CD4-positive, alpha-beta T cell treated with Interleukin-4 for 4 hours (primary cell): ENCODE measurements at places on chromosomes 12 and 14.
A peak's percentile ranks its signal among the peaks of the same experiment; 100 is the strongest.

DNA sequence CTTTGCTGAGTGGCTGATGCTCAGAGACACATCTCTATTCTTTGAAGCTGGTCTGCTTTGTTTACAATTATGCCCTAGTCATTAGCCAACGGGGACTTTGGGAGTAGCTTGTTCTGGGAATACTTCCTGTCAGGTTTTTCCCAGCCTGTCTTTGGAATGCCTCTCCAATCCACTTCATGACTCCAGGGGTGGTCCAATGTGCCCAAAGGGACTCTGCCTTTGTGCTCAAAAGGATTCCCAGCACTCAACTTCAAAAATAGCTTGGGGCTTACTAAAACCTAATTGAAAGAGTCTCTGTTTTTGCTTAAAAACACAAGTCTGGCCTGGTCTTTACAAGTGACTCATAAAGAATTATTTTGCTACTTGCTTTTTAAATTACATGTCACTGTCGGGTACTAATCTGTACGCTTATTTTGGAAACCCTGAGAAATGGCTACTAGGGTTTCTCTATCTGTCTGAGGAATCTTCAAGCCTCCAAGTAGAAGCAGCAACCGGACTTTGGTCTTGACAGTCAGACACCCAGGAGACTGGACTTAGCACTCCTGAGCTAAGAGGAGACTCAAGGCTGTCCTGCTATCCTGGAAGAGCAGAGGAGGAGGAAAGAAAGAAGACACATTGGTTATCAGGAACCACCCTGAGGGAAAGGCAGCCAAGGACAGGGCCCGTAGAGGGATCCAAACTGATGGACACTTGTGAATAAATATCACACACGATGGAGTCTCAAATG is 20.7 kb downstream of the PHLDA1 start:
- DNase-seq: no peak

GRCh38 chr12:120249266-120249874 is 16.2 kb downstream of the PXN start:
- no peak for DNase-seq

GRCh38 chr14:36767603-36768281 is 106.1 kb downstream of the PAX9 start:
- no peak for DNase-seq

- DNase-seq: no peak
These were observed 27.4 kb downstream of the ABCD4 start for GRCh38 chr14:74275241-74275841.

DNA sequence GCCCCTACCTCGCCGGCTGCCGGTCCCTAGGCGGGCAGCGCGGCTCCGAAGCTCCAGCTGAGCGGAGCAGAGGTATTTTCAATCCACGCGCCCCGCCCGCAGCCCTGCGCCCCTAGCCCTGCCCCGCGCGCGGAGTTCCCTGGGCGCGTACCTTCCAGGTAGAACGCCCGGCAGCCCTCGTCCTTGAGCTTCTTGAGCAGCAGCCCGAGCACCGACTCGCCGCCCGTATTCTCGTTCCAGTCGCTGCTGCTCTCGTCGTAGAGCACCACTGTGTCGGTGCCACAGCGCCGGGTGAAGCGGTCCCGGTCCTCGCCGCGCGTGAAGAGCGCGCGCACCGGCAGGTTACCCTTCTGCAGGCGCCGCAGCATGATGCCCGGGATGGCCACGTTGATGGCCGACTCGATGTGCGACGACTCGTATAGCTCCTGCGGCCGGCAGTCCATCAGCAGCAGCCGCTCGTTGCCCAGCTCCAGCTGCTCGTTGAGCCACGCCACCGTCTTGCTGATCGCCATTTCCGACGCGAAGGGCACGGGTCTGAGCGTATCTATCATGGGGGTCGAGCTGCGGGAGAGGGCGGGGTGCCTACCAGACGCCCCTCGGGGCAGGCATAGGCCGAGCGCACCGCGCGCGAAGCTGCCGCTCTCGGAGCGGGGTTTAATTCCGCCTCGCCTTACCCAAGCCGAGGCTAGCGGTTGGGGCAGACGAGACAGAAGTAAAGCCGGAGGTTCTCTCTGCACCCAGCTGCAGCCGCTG is 636 bp downstream of the DUSP6 start:
- DNase-seq: peak; percentile 21

- no peak for DNase-seq
These were observed 82.1 kb upstream of the TRAF3 start for GRCh38 chr14:102695167-102695555.

- DNase-seq: no peak
These were observed 41.9 kb downstream of the PDE6H start for GRCh38 chr12:15014708-15015107.

DNA sequence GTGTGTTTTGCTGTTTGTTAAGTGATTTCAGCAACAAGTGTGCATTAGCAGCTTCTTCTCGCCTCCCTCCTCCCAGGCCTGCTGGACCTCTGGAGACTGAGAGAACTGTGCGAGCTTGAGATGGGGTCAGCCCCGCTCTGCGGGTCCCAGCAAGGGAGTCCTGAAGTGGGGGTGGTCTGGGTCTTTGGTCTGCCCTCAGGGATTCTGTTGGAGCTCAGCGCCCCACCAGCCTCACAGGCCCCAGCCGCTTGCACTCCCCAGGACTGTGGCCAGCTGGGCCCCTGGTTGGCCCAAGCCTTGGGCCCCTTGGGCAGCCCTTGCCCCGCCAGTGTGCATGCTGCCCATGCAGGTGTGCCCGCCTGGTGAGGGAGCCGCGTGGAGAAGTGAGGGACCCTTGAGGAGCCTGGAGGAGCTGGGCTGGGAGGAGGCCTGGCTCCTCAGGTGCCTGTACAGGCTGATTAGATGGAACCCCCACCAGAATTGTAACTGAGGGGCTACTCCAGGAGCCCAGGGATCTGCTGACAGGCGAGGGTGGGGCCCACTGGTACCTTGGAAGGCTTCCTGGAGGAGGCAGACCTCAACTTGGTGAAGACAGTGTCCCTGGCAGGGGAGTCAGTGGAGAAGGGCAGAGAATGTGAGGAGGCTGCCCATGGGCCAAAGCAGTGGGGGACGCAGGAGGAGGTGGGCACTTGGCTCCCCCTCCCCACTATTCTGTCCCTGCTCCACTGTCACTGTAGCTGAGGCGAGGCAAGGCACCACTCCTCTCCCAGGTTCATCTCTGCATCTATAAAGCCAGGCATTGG is 56.7 kb downstream of the BEGAIN start:
- DNase-seq: no peak

DNA sequence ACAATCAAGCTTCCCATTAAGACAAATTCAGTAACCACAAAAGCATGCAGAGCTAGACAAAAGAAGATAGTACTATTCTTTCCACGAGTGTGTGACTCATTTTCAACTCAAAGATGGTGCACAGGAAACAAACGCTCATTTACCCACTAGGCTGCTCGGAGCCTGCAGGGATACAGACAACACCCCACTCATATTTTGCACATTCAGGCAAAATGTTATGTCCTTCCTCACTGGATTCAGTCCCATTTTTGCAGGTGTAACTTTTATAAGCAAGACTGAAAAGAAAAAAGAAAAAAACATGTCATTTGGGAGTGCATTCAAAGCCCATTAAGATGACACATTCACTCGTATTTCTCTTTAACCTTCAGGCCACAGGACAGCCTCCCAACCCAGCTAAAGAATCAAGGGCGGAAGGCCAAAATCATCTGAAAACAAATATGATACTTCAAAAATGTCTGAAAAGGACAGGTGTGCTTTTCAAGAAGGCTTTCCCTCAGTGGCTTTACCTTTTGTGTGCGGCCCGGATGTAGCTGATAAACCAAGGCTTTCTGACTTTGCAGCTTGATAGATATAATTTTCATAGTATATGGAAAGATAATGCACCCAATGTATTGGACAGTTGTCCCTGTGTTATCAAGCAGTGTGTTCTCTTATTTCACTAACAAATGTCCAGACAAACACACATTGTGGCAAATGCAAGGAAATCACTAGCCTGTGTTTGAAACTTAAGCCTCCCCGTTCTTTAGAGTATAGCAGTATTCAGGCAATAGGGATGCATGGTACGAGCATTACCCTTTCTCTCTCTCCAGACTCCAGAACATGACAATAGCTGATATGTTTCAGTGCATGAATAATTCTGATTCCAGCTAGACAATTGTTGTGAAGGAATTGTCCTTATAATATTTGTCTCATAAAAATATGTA is 147.8 kb upstream of the KRR1 start:
- DNase-seq: peak; percentile 12

DNA sequence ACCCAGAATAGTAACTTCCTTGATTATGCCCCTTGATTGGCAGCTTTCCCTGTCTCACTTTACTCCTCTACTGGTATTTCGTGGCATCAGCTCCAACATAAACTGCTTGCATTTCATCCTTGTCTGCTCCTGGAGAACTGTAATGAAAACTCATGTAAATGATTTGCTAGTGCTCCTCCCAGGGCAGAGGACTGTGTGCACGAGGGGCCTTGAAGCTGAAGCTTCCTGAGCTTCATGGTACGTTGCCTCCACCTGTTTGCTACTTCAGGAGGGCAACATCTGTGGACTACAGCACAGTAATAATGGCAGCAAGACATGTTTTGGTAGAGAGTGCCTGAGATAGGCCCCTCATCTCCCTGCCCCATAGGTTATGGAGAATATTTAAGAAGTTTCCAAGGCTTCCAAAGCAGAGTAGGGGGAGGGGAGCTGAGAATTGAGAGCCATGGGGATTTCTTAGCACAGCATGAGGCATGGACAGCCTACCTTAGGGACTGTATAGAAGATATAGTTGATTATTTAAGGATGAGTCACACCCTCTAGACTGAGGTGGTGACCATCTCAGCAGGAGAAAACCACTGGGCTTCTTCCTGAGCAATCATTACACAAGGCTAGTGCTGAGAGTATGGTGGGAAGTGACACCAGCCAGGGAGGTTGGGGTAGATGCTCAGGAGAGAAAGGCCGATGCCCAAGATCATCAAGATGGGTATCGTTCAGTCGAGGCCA is 29.5 kb downstream of the CCDC198 start:
- DNase-seq: no peak

GRCh38 chr12:69168828-69169227 is 70.5 kb upstream of the CPSF6 start:
- no peak for DNase-seq

- DNase-seq: peak; percentile 8
These were observed 1523.5 kb downstream of the AACS start for GRCh38 chr12:126588586-126589249.

- DNase-seq: no peak
These were observed 33.7 kb upstream of the MAP1LC3B2 start for GRCh38 chr12:116525418-116526001.

GRCh38 chr12:93245543-93245942 is 132.2 kb upstream of the NUDT4 start:
- no peak for DNase-seq

DNA sequence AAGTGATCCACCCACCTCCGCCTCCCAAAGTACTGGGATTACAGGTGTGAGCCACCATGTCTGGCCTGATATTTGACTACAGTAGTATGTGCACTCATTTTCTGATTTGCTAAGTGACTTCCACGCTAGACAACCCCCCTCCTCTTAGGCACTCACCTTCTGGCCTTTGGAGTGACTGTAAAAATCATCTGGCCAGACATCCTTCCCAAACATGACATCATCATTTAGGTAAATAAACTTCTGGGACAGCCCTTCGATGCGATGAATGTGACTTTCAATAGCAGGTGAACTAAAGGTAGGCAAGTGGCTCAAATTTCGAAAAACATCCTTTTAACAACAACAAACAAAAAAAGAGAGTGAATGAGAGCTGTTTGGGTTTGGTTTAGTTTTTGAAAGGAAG is 30.6 kb upstream of the SYCP3 start:
- no peak for DNase-seq

DNA sequence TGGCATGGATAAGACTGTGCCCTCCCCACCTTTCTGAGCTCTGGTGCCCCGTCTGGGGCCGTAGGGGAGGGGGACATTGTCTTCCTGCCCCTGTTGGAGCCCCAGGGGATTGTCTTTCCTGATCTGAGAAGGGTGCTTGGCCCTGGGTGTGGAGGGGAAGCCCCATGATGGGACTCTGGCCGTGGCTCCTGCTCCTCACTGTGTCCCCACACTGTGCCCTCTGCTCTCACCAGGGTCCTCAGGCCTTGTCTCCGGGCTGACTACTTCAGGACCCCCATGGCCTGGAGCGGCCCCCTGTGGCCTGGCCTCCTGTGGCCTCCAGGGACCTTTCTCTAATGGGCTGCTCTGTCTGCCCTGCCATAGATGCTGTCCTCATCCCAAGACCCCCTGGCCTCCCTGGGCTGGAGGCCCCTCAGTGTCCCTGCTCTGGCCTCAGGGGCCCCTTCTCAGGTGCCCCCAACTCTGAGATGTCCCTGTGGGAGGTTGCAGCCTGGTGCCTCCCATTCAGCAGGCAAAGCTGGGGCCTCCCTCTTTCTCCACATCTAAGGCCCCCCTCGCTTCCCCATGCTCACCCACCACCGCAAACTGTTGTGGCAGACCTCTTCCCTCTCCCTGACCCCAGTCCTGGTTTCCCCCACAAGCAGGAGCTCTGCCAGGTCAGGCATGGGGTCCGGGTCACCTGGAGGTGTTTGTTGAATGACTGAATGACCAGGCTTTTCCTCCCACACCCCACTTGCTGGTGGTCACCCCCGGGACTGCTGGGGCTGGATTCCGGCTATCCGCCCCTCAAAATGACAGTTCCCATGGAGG is 4.0 kb downstream of the KIF26A start:
- DNase-seq: no peak

GRCh38 chr12:113609692-113610469 is 138.2 kb upstream of the LHX5 start:
- no peak for DNase-seq

DNA sequence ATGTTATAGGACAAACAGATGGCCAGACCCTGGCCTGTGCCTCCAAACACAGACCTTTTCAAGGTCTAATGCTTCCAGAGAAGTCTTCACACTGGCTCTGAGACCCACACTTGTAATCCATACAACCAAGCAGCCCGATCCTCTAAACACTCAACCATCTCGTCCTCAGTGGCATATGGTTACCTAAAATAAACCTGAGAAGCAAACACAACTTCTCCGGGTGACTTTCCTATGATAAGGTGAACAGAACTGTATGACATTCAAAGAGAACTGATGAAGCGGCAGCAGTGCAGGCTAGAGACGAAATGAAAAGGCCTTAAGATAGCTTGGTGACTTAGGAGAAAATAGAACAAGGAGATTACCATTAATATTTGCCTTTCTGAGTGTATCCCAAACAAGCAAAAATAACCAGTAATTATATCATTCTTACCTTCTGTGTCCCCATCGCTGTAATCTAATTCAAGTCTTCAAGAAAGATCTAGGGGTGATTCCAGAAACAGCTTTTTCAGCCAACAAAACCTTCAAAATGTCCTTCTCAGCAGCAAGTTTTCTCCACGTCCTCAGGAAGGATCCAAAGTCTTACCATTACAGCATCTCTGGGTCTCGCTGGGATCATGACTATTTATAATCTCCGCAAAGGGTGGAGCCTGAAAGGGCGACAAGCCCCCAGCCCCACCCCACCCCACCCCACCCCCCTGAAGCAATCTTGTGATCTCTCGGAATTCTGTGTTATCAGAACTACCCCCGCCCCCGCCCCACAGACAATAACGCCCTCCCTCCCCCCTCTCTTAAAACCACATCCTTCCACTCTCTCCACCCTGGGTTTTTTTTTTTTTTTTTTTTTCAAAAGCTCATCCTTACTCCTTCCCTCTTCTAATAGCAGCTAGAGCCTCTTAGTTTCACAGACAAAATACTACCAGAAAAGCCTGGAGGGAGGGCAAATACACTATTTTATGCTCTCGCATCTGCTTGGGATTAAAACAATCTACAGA is at the start of gene SLC2A3:
SLC2A3 (minus strand) TSS at position 598 of the 992 bp plus-strand sequence; CDS start at position 445, 153 bp downstream.
- DNase-seq: peak; percentile 93

GRCh38 chr12:112103758-112104503 is 4.7 kb downstream of the NAA25 start:
- no peak for DNase-seq
